Astrocyte (in vitro differentiated cells and primary cell): ENCODE measurements at places on chromosomes 5 and 9.

DNA sequence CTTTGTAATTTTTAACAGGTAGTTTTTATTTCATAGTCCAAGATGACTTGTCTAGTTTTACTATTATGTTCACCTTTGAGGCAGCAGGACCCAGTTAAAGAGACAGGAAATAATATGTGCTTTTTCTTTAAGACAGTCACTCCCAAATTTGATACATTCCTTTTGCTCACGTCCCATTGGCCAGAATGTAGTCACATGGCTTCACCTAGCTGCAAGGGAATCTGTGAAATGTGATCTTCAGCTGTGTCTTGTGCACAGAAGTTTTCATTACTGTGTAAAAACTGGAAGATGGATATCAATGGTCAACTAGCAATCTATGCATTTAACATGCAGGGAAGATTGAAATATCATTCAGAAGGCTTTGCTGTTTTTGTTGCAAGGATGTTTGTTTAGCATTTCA lies 41.1 kb downstream of the XRCC4 start:
- DNase-seq = no peak

DNA sequence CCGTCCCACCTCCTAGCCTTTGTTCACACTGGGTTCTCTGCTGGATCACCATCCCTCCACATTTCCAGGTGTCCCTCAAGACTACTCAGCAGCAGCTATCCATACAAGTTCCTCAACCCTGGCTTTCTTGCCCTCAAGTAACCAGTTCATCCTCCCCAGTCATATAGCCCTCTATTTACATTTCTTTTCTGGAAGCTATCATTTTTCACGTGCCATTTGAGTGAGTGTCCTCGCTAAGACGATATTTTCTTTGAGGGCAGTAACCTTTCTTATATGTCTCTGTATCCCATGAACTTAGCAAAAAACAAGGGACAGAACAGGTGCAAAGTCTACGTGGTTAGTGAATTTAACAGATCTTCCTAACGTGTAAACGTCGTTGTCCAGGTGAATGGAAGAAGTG lies 29.6 kb upstream of the KCNMB1 start:
- no peak for DNase-seq

DNA sequence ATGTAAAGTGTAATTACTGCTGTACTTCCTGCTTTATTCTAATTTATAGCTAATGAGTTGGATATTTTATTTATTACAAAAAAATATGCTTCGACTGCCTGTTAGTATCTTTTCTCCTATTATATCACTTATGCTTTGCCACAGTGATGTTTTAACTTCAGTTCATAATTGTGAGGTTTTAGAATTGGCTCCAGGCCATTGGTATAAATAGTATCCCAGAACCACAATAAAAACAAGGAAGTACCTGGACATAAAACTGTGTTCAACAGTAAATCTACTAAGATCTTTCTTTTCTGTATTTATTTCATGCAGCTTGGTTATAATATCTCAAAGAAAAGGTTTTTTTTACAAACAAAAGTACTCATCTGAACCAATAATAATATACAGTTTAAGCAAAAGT lies 354.3 kb upstream of the CDH9 start:
- DNase-seq = no peak

- peak; percentile 74 for DNase-seq
These were observed 24.7 kb downstream of the ERP44 start for GRCh38 chr9:100074093-100074492.

GRCh38 chr9:977838-978830 lies 1.7 kb downstream of the DMRT3 start:
- no peak for DNase-seq

GRCh38 chr9:34994260-34994899 lies 4.8 kb downstream of the DNAJB5 start:
- peak; percentile 36 for DNase-seq

DNA sequence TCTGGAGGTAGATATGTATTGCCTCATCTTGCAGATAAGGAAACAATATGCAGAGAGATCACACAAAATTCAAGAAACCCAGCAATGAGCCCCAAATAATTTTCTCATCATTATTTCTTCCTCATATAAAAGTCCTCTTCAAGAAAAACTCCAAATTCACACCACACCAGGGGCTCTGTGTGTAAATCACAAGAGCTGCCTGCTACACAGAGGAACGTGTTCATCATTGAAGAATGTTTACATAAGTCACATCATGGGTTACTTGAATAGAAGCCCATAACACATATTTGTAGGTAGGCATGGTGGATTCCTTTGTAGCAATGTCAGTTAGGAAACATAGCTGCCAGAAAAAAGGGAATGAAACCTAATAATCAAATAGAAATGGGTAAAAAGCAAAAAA lies 308.1 kb upstream of the TLE4 start:
- peak; percentile 63 for DNase-seq

GRCh38 chr9:14135421-14135820 lies 178.5 kb downstream of the NFIB start:
- no peak for DNase-seq

- DNase-seq = peak; percentile 49
These were observed 106.5 kb upstream of the LRRTM2 start for GRCh38 chr5:138981586-138981985.

DNA sequence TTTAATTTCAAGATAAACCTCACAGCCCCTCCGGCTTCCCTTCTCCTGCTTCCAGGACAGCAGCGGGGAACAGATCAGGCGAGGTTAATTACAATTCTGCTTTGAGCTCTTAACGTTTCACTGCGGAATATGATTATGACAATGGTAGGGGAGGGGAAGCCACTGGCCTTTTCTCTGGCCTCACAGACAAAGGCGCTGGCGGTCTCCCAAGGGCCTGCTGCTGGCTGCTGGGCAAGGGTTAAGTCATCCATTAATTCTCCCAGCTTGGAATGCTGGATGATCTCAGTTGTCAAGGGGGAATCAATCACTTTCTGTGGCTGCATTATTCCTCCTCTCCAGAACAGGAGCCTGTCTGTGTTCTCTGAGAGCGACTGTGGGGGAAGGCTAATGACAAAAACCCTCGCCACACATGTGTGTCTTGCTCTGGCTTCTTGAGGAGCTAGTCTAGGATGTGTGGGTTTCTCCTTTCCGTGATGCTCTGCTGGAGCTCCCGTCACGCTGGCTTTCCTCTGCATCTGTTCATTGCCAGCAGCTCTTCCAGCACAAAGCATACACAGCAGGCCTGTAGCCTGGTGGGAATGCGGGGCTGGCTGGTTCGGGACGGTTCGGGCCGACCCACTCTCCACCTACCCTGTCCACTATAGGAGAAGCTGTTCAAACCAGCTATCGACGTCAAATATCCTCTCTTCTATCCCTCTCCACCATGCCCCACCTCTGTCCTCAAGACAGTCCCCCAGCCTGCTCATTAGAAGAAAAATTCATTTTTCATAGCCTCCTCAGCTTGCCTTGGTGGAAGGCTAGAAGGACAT lies 82.8 kb downstream of the DCP2 start:
- peak; percentile 95 for DNase-seq

DNA sequence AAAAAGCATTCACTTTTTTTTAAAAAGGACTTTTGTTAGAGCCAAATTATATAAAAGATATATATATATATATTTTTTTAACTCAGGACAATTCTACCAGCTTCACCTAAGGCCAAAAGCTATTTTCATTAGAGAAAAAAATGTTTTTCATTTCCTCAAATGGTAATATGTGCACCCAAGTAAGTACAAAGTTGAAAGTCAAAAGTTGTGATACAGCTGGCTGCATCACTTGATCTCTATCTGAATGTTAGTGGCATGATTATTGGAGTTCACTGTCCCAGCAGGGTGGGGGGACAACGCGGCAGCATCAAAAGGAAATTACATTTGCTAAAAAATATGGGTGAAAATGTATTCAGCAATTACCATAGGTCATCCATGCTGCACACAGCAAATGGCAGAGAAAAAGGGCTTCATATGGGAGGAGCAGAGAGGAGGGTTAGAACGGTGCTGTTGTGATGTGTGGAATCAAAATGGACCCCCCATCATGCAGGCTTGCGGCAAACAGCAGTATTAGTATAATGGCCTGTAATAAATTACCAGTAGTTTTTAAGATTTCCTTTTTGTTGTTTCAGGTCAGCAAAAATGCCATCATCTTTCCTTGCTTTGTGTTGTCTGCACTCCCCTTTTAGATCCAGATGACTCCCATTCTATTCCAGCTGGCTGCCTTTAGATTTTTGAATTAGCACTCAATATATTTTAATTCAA lies 253.7 kb downstream of the MAT2B start:
- DNase-seq = no peak
